ENCODE measurements at places on chromosomes 13 and 19. TPM values are rescaled to one million over a fixed set of nuclear protein-coding genes. Genes with fewer than 3 reads are reported as not detected.

DNA sequence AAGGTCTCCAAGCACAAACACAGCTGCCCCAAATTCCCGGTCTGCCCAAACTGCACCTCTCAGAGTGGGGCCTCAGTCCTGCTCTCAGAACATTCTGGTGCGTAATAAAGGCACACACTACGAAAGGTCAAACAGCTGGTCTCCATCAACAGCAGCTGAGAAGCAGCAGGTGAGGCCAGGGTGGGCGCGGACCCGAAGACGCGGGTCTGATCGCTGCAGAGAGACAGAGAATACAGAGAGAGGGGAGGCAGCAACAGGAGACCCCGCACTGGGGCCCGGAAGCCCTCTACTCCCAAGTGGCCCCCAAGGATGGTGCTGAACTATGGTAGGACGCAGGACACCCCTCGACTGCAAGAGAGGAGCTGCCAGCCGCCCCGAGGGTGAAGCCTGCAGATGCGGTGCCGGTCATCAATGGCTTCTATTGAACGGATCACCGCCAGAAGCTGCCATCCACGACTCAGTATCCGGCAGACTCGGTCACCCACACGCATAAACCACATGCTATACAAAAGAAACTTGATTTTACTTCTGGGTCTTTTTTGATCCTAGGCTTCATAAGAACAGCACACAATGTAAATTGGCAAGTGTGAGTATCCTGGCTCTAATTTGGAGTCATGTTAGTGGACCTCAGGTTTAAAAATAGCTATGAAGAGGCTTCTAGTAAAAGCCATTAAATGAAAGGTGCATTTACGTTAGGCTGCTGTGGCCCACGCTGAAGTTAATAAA is 33.4 kb downstream of the STK24 start:
- no peaks in the 10 kb centered on the region for H3K27me3 ChIP-seq
- H3K4me3 ChIP-seq = no peak overlapping the region
- H3K36me3 ChIP-seq = peaks cover 9% of the 10 kb centered on the region
- DNase-seq = no peak
- peak overlapping the region; percentile 41 for H3K27ac ChIP-seq
- peaks cover 55% of the 10 kb centered on the region for H3K4me1 ChIP-seq

DNA sequence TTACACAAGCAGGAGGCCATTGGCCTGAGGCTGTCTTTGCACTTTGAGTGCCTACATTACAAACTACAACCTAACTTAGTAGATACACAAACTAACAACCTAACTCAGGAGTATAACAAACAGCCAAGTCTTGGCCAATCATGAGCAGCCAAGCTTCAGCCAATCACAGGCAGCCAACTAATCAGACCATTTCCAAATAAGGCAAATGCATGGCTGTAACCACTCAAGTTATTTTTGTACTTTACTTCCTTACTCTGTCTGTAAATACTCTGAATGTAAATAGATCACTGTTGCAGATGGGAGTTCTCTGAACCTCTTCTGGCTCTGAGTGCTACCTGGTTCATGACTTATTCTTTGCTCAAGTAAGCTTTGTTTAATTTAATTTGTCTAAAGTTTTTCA is 748.1 kb upstream of the SGCG start:
- DNase-seq = no peak
- H3K4me3 ChIP-seq = no peak overlapping the region
- H3K27me3 ChIP-seq = no peaks in the 10 kb centered on the region
- H3K27ac ChIP-seq = no peak overlapping the region
- H3K36me3 ChIP-seq = peaks cover 2% of the 10 kb centered on the region
- peaks cover 15% of the 10 kb centered on the region for H3K4me1 ChIP-seq

DNA sequence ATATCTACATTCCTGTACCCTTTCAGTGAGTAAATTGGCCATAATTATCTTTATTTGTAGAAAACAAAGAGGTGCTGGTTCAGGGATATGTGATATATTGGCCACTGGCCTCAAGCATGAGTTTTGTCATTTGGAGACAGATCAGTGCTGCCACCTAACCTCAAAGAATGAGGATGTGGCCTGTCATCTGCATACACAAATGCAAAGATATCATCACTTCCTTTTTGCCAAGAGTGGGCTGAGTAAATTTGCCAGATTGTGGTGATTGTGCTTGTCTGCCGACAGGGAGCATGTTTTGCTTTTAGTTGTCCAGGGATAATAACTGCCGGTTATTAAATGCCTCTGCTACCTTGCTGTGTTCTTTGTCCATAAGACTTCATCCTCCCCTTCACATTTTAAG is 44.2 kb downstream of the WASF3 start:
- H3K36me3 ChIP-seq = peaks cover 7% of the 10 kb centered on the region
- no peak overlapping the region for H3K27ac ChIP-seq
- H3K27me3 ChIP-seq = no peaks in the 10 kb centered on the region
- no peak for DNase-seq
- H3K4me1 ChIP-seq = peaks cover 4% of the 10 kb centered on the region

DNA sequence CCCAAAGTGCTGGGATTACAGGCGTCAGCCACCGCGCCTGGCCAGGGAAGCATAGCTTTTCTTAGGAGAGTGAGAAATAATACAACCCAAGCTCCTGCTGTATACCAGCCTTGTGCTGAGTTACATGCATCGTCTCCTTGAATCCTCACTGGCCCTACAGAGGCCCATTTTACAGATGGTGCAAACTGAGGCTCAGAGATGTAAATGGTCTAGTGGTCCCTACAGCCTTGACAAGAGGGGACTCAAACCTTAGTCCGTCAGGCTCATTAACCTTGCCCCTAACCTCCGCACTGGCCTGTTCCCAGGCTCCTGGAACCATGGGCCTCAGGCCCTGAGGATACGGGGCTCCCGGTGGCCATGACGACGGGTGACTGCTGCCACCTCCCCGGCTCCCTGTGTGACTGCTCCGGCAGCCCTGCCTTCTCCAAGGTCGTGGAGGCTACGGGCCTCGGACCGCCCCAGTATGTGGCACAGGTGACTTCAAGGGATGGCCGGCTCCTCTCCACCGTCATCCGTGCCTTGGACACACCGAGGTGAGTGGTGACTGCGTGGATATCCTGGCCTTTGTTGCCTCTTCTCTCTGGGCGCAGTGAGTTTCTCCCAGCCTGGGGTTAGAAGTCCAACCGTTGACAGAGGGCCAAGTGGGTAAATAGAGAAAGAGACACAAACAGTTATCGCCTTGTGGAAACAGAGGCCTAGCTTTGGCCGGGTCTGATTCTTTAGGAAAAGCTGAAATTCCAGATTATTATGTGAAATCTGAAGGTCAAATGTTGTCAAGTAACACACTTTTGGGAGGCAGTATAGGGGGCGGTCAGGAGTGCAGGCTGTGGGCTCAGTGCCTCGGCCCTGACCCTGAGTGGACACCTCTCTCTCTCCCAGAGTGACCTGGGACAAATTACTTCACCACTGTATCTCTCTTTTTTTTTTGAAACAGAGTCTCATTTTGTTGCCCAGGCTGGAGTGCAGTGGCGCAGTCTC is 8.7 kb downstream of the MARCHF2 start:
- H3K4me3 ChIP-seq = no peak overlapping the region
- H3K36me3 ChIP-seq = peaks cover 6% of the 10 kb centered on the region
- H3K27me3 ChIP-seq = no peaks in the 10 kb centered on the region
- DNase-seq = no peak
- no peak overlapping the region for H3K27ac ChIP-seq
- H3K4me1 ChIP-seq = peaks cover 8% of the 10 kb centered on the region

Gene GIPR
- total RNA-seq = 4.1 TPM

DNA sequence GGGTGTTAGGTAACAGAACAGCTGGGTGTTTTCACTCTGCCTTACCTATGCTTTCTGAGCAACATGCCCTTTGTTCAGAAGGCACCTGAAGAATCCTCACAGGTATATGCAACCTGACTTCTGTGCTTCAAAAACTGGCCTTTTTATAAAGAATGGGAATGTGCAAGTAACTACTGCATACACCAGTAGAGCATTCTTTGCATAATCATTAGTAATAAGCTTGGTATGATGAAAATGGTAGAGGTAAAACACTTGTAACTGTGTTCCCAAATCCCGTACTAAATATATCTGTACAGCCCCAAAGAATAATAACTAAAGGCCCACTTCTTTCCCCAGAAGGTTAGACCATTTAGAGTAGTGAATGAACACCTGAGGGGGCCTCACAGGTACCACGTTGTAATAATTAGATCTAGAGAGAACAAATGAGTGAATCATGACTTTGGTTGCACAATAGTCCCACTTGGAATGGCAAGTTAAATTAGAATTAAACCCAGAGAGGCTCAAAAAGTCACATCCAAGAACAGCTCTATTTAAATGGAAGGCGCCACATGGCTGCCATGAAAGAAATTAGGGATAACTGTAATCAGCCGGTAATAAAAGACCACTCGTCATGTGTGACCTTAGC is 413.9 kb downstream of the KLF12 start:
- peaks cover 10% of the 10 kb centered on the region for H3K4me1 ChIP-seq
- no peak overlapping the region for H3K27ac ChIP-seq
- no peak for DNase-seq
- H3K4me3 ChIP-seq = no peak overlapping the region

- DNase-seq = no peak
- peak overlapping the region; percentile 99 for H3K4me3 ChIP-seq
- peak overlapping the region; percentile 99 for H3K27ac ChIP-seq
- H3K36me3 ChIP-seq = peaks cover 35% of the 10 kb centered on the region
- peaks cover 4% of the 10 kb centered on the region for H3K27me3 ChIP-seq
- H3K4me1 ChIP-seq = peaks cover 39% of the 10 kb centered on the region
These were observed 2.3 kb downstream of the EEF2 start for GRCh38 chr19:3982701-3983541.

GRCh38 chr19:46068345-46069258 is 27.8 kb upstream of the IGFL4 start:
- H3K36me3 ChIP-seq = no peaks in the 10 kb centered on the region
- H3K27ac ChIP-seq = peak overlapping the region; percentile 77

Gene IGFL2
- total RNA-seq = 3.7 TPM

Gene ICAM5
- 5.7 TPM for total RNA-seq

Gene ZNF606
- 45.4 TPM for total RNA-seq

Data from mesothelial cell of epicardium (in vitro differentiated cells).